ENCODE measurements at places on chromosomes 3 and 15. TPM values are rescaled to one million over a fixed set of nuclear protein-coding genes. Genes with fewer than 3 reads are reported as not detected.

Gene KLHL40
- total RNA-seq, result not detected

Gene SCAPER
- 21.7 TPM for total RNA-seq

Gene FBXL2
- 9.5 TPM for total RNA-seq

Gene FANCD2OS
- not detected for total RNA-seq

Gene IL17RB
- 1.8 TPM for total RNA-seq

Gene RETNLB
- total RNA-seq, result not detected

Gene FEZF2
- not detected for total RNA-seq

Gene TPRG1
- 20.2 TPM for total RNA-seq

Gene SNX22
- 0.20 TPM for total RNA-seq

Gene ATP10A
- total RNA-seq, result 1.2 TPM

Gene MESP1
- 1.3 TPM for total RNA-seq

Gene QRICH1
- 82.8 TPM for total RNA-seq

Gene SH2D7
- total RNA-seq, result not detected

Gene GP9
- total RNA-seq, result not detected

Gene UROC1
- not detected for total RNA-seq

Gene LMOD3
- not detected for total RNA-seq

Gene DLG1
- total RNA-seq, result 69.9 TPM

Gene MAGEL2
- total RNA-seq, result 1.5 TPM

Gene P2RY14
- 1.1 TPM for total RNA-seq

Gene KCNAB1
- total RNA-seq, result 1.2 TPM

Gene SEC11A
- total RNA-seq, result 178 TPM

Gene MED12L
- 0.75 TPM for total RNA-seq

Gene VWA5B2
- total RNA-seq, result not detected

Gene STAB1
- 34.5 TPM for total RNA-seq

Gene ZNF385D
- total RNA-seq, result 0.36 TPM

Gene IGDCC3
- total RNA-seq, result 1.8 TPM

Gene C3orf22
- total RNA-seq, result not detected

Gene GABRR3
- total RNA-seq, result not detected

Gene ITIH1
- not detected for total RNA-seq

Gene THBS1
- 269 TPM for total RNA-seq

Gene TWF2
- 47.7 TPM for total RNA-seq

Gene CLDN18
- not detected for total RNA-seq

Gene ANKUB1
- total RNA-seq, result 3.8 TPM

Gene TRPM1
- total RNA-seq, result not detected

Gene NR1I2
- total RNA-seq, result 0.22 TPM

Gene MCTP2
- 44.5 TPM for total RNA-seq

Gene TFRC
- total RNA-seq, result 126 TPM

Gene GOLGA6L9
- 3.2 TPM for total RNA-seq

Gene HHLA2
- total RNA-seq, result 0.36 TPM

Gene ZBTB47
- total RNA-seq, result 14.1 TPM

Gene ERC2
- total RNA-seq, result 6.0 TPM

Gene TIPARP
- total RNA-seq, result 106 TPM

Gene ISLR
- 160 TPM for total RNA-seq

Gene CD96
- 1.2 TPM for total RNA-seq

Gene XPC
- total RNA-seq, result 50.8 TPM

Gene IGF2BP2
- 11.9 TPM for total RNA-seq

Gene NMD3
- 49.2 TPM for total RNA-seq

Gene LYSMD4
- 10.3 TPM for total RNA-seq

Gene CNTN4
- 3.0 TPM for total RNA-seq

Gene PLIN1
- total RNA-seq, result 1.4 TPM

Gene OR5K2
- not detected for total RNA-seq

All from ovary (tissue), 10 donors.